Activated T-cell treated with anti-CD3 and anti-CD28 coated beads, Interleukin-2, amount 50 U/mL, for 48 hours (primary cell): ENCODE measurements at places on chromosomes 16 and 17.

- peak; percentile 81 for DNase-seq
These were observed 24.2 kb downstream of the FAM117A start for GRCh38 chr17:49739641-49740271.

GRCh38 chr16:56202036-56202435 lies 10.7 kb downstream of the GNAO1 start:
- no peak for DNase-seq

DNA sequence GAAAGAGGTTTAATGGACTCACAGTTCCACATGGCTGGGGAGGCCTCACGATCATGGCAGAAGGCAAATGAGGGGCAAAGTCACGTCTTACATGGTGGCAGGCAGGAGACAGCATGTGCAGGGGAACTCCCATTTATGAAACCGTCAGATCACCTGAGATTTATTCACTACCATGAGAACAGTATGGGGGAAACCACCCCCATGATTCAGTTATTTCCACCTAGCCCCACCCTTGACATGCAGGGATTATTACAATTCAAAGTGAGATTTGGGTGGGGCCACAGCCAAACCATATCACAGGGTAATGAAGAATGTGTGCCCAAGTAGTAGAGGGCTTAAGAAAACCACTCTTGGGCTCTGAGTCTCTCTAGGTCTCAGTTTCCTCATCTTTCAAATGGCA lies 85.1 kb downstream of the PRKCB start:
- peak; percentile 33 for DNase-seq

DNA sequence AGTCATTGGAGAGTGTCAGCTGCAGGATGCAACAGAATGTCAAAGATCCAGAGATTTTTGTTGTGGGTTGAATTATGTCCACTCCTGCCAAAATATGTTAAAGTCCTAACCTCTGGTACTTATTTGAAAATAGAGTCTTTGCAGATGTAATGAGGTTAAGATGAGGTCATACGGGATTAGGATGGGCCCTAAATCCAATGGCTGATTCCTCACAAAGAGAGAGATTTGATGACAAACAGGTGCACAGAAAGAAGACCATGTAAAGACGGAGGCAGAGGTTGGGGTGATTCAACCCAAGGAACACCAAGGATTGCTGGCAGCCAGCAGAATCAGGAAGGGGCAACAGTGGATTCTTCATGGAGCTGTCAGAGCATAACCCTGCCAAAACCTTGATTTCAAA lies 34.5 kb upstream of the USP22 start:
- no peak for DNase-seq

DNA sequence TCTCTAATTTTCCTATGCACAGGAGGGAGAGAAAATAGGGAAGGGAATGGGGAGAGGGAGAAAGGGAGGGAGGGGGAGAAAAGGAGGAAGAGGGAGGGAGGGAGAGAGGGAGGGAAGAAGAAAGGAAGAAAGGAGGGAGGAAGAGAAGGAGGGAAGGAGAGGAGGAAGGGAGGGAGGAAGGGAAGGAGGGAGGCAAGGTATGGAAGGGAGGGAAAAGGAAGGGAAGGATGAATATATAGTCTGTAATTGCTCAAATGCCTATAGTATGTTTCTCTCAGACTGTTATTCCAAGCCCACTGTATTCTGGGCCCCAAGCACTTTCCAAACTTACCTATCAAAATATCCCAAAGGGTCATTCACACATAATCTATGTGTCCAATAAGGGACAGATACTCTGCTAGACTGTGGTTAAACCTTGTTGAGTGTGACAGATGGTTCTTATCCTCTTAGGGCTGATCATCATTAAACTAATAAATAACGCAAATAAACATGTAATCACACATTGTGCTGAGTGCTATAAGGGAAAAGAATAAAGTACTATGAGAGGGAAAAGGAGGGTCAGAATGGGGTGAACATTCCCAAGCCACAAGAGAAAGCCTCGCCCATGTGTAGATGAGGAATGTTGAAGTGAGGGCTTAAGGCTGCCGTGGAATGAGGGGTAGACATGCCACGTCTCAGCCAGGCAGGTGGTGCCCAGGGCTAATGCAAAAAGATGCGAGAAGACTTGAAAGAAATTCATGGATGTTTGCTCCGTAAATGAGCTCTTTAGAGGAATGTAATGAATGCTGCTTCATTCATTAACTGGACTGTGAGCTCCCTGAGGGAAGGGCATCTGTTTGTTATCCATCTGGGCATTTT lies 30.6 kb downstream of the ASIC2 start:
- DNase-seq: no peak

DNA sequence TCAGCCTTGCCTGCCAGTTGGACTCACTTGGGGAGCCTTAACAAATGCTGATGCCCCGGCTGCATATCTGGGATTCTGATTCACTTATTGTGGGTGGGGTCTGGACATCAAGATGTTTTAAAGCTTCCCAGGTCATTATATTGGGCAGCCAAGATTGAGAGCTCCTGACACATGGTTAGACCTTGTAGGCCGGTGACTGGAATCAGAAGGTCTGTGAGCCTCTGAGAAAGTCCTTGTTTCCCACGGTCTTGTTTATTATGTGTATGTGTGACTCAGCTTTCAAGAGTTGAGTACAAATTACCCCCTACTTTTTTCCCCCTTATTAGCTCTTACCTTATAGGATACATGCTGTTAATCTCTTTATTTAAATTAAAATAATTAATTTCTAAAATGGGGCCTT lies 103.5 kb downstream of the ABCC1 start:
- DNase-seq: no peak

GRCh38 chr17:77485089-77485833 lies 344.5 kb downstream of the SEC14L1 start:
- no peak for DNase-seq

DNA sequence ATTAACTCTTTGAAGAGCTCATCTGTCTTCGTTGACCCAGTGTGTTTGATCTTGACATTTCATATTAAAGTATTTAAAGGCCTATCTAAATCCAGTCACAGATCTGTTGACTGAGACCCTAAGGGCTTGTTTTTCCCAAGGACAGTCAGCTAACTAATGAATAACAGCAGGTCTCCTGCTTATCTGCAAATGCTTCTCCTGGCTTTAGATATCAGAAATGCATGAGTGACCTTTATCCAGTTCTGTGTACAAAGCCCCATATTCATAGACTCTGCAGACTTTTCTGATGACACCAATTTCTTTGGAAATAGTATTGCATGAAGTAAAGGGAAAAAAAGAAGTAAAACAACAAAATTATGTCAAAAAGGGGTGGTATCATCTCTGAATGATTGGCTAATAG lies 70.3 kb downstream of the YPEL2 start:
- DNase-seq: no peak

- no peak for DNase-seq
These were observed 28.7 kb upstream of the MYOCD start for GRCh38 chr17:12637015-12637414.
